ENCODE measurements at places on chromosomes 4 and X. TPM values are rescaled to one million over a fixed set of nuclear protein-coding genes. Genes with fewer than 3 reads are reported as not detected.

GRCh38 chr4:6122496-6122895 is 77.9 kb downstream of the JAKMIP1 start:
- no peak overlapping the region for H3K27ac ChIP-seq
- no peaks in the 10 kb centered on the region for H3K36me3 ChIP-seq
- H3K4me1 ChIP-seq, result no peaks in the 10 kb centered on the region
- H3K4me3 ChIP-seq, result no peak overlapping the region
- DNase-seq, result peak; percentile 35
- H3K27me3 ChIP-seq, result no peaks in the 10 kb centered on the region

The SLC35A2 gene
- total RNA-seq, result 15.6 TPM

DNA sequence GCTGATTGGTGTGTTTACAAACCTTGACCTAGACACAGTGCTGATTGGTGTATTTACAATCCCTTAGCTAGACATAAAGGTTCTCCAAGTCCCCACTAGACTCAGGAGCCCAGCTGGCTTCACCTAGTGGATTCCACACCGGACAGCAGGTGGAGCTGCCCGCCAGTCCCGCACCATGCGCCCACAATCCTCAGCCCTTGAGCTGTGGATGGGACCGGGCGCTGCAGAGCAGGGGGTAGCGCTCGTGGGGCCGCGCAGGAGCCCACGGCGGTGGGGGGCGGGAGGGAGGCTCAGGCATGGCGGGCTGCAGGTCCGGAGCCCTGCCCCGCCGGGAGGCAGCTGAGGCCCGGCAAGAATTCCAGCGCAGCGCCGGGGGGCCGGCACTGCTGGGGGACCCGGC is 30.7 kb downstream of the MEPE start:
- no peaks in the 10 kb centered on the region for H3K27me3 ChIP-seq
- H3K4me1 ChIP-seq, result peaks cover 9% of the 10 kb centered on the region
- DNase-seq, result no peak
- H3K27ac ChIP-seq, result no peak overlapping the region
- no peak overlapping the region for H3K4me3 ChIP-seq

GRCh38 chr4:138869165-138869564 is 146.4 kb upstream of the NOCT start:
- no peak overlapping the region for H3K4me3 ChIP-seq
- no peak for DNase-seq
- no peak overlapping the region for H3K27ac ChIP-seq
- H3K27me3 ChIP-seq, result peaks cover 22% of the 10 kb centered on the region
- H3K36me3 ChIP-seq, result no peaks in the 10 kb centered on the region

Measured in osteoblast (primary cell).